CD4-positive, alpha-beta T cell treated with Interleukin-17A for 4 hours (primary cell): ENCODE measurements at places on chromosomes 1 and 21.

GRCh38 chr1:116373431-116374352 lies 648 bp downstream of the ATP1A1 start:
- DNase-seq: peak; percentile 66

GRCh38 chr1:175131095-175131494 lies 61.5 kb downstream of the KIAA0040 start:
- DNase-seq: no peak

DNA sequence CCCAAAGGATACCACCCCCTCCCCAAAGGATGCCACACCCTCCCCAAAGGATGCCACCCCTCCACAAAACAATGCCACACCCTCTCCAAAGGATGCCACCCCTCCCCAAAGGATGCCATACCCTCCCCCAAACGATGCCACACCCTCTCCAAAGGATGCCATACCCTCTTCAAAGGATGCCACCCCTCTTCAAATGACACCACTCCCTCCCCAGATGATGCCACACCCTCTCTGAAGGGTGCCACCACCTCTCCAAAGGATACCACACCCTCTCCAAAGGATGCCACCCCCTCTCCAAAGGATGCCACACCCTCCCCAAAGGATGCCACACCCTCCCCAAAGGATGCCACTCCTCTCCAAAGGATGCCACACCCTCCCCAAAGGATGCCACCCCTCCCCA lies 21.6 kb upstream of the TRIM17 start:
- no peak for DNase-seq

- DNase-seq: no peak
These were observed 37.1 kb upstream of the ANGPTL7 start for GRCh38 chr1:11151826-11152612.

- DNase-seq: no peak
These were observed 25.6 kb downstream of the LRRC41 start for GRCh38 chr1:46277658-46278373.

- no peak for DNase-seq
These were observed 12.7 kb upstream of the PRELP start for GRCh38 chr1:203462878-203463277.
